Activated naive CD4-positive, alpha-beta T cell treated with Interleukin-2 at 50 U/mL for 16 hours (primary cell): ENCODE measurements at places on chromosomes 13 and 19.

DNA sequence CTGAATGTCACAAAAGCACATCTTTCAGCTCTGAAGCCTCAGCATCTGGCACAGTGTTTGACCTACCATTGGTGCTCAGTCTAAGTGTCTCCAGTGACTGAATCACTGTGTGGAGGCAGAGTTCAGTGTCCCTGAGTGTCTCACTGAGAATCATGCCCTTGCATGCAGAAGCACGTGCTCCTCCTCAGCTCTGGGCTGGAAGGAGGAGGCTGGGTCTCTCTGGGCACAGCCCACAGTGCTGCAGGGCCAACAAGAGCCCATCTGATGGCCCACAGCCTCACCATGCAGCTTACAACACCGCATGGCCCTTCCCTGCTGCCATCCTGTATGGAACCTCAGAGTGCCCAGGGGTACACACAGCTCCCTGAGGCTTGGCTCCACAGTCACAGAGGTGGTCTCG, 86.1 kb downstream of the TEX26 start:
- no peak for DNase-seq

DNA sequence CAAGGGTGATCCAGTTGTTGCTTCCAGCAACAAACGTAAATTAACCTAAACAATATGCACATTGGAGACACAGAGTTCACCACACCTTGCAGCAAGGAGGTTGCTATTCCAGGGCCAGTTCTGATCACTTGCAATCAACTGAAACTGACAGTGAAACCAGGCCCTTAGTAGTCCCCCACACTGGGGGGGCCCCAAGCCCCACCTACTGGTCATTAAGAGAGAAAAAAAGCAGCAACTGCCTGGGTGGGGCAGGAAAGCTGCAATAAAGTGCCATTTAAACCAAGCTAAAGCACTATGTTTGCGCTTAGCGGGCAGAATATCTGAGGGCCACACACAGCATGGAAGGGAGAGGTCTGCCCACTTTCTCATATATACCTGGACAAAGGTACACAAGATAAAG, 51.5 kb downstream of the ATP7B start:
- DNase-seq = no peak

DNA sequence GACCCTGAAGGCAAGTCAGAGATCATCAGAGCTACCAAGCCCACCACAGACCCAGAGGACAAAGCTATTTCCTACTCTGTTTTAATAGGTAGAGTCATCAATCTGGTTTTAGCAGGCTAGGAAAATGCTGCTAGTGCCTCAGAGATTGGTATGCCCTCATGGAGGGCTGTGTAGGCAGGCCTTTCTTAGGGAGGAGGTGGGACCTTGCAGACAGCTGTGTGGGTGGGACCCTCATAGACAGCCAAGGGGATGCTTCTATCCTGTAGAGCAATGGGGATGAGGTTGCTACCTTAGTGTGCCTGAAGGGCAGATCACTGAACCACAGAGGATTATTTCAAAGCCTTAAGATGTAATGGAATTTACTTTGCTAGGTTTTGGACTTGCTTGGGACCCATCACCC, 534.9 kb upstream of the KLF12 start:
- no peak for DNase-seq

GRCh38 chr13:95159458-95159857, 141.8 kb downstream of the ABCC4 start:
- no peak for DNase-seq

DNA sequence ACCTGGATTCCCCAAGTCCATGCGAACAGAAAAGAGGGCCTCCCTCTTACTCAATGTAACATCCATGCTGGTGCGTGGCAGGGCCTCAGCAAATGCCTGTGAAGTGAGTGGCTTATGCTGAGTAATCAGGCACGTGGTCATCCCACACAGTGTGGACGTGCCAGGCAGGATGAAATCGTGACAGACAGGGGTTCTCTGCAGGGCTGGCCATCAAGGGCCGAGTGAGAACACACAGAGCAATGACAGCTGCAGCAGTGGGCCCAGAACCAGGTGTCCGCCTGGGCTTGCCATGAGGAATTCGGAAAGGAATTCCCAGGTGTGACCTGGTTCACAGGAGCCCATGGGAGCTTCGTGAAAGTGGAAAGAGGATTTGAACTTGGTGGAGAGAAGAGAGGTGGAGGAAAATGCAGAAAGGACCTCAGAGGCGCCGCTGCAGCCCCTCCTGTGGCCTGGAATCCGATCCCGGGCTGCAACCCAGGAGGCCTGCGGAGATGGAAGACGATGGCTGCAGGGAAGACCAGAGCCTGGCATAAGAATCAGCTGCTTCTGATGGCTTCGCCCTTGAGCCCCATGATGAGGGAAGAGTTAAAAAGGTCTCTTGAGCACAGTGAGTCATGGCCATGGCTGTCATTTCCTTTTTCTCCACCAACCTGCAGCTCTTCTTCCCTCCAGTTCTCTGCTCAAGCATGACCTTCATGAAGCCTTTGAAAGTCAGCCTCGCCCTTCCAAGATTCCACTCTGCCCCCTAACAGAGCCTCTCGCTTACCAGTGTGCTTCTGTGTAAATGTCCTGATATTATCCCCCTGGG, 34.6 kb upstream of the SOX1 start:
- DNase-seq = no peak

DNA sequence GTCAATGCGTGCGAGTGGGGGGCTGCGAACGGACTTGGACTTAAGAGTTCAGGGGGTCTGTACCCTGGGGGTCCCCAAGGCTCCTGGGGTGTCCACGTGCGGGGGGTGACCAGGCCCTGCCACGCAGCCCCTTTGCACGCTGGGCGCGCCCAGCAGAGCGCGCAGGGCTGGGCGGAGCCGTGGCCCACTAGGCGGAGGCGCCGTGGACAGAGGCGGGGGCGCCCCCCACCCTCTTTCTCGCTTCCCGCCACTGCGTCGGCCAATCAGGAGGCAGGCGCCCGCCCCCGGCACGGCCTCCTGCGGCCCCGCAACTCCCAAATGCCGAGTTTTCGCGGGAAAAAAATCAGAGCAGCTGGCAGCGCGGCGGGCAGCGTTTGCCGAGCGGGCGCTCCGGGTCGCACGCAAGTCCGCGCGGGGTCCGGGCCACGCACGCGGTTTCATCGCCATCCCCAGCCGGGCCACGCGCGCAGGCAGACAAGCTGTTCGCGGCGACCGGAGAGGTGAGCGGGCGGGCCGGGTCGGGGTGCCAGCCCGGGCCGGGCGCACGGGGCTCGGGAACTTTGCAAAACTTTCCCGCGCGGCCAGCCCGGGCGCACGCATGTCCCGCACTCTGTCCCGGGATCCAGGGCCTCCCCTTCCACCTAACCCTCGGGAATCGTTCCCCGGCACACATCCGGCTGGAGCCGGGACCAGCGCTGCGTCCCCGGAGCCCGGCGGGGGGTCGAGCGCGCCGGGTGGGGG, at the start of gene UHRF1:
TSS of gene UHRF1 (plus strand) at position 346 of the 741 bp plus-strand sequence. CDS start 1,385 bp downstream, outside the sequence.
- DNase-seq = peak; percentile 47

GRCh38 chr13:36133950-36134626, 2.9 kb upstream of the DCLK1 start:
- DNase-seq = no peak

DNA sequence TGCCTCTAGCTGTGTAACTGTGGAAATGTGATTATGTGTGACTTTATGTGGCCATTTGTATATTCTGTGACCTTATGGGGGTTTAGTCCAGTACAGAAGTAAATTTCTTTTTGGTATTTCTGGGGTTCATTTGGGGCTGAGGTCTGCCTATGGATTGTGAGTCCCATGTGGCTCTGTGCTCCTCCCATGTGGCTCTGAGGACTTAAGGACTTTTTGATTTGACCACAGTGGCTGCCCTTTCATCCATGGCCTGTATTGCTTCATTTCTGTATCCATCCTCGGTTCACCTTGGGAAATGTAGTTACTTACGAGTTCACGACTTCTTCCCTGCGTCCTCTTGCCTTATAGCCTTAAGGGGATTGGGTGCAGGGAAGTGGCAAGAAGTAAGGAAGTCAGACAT, 1.0 kb downstream of the ZNF420 start:
- no peak for DNase-seq

DNA sequence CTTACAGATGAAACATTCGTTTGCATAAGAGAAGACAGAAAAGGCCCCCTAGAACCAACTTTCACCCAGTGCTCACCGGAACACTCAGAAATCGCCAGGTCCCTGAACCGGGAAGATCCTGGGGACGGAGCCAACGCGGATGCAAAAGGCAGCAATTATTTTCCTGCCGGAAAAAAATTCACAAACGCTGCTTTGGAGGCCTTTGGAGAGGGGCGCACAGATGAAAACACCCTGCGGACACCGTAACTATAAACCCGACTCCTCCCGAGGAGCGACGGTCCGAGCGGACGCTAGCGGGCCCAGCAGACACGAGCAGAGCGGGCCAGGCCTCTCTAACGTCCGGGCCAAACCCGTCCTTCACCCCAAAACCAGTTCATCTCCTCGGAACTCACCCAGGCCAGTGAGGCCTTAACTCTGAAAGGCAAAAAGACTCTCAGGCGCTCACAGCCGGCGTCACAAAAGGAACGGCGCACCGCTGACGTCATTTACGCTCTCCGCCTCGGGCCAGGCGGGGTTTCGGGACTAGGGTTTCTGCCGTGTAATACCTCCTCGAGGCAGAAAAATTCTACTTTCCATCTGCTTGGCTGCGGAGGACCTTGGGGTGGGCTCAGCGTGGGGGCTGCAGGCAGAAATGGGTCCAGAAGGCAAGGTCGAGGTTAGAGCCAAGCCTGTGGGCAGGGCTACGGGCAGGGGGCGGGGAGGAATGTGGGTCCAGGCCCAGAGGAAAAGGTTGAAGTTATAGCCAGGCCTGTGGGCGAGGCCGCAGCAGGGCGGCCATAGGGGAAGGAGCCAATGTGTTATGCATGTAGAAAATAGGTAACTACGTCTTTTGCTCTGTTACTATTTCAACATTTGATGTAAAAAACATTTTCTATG, at the start of gene ZNF426:
TSS of gene ZNF426 (minus strand) at position 463 of the 876 bp plus-strand sequence. CDS start 2,413 bp downstream, outside the sequence.
- peak; percentile 87 for DNase-seq

DNA sequence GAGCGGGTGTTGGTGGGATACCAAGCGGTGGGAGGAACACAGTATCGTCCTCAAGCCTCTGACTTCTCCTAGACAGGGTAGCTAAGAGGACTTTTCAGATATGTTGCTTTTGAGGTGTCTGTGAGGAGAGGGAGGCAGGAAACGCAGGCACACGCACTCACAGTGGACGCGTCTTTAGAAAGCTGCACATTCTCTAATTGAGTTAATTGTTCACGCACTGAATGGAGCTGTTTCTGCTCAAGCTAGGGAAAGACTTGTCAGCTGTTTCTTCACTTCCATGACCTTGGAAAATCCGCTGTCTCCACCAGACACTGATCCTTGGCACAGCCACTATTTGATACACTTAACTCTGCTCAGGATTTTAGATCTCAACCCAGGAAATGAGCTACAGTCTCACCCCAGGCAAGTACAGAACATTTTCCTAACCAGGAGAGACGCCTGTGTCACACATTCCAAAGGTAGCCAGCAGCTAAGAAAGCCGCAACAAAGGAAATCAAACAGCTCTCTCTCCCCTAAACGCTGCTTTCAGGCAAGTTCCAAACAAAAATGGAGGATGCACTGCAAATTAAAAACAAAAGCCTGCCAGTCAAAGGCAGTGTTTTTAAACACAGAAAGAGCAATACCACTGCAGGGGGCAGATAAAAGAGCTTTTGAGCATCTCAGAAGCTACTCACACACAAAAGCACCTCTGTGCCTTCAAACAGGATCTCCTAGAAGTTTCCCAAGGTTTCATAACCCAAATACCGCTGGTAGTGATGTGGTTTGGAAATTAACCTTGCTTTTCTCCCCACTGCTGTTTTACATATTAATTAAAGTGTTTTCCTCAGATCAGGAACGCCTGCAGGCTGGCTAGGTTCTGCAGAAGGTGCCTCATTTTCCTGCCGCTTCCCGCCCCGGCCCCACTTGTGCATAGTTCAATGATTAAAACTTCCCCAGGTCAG, 57.3 kb downstream of the IRS2 start:
- no peak for DNase-seq

GRCh38 chr13:63299866-63300394, 1884.3 kb upstream of the PCDH20 start:
- DNase-seq = no peak

- DNase-seq = no peak
These were observed 697.0 kb downstream of the LIG4 start for GRCh38 chr13:107518292-107518691.

DNA sequence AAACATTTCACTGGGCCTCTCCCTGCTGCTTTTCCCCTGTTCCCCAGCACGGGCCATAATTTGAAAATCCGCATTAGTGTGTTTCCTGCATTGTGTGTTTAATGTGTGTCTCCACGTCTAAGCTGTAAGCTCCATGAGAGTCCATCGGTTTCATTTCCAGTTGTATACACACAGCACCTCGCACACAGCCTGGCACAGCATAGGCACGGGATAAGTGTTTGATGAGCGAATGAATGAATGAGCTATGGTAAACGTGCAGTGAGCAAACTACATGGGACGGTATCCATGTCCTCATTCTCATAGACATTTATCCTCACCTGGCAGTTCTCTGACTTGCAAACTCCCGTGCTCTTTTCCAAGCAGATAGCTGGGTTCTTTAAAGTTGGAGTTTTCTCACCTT, 106.1 kb downstream of the RAB20 start:
- DNase-seq = no peak

DNA sequence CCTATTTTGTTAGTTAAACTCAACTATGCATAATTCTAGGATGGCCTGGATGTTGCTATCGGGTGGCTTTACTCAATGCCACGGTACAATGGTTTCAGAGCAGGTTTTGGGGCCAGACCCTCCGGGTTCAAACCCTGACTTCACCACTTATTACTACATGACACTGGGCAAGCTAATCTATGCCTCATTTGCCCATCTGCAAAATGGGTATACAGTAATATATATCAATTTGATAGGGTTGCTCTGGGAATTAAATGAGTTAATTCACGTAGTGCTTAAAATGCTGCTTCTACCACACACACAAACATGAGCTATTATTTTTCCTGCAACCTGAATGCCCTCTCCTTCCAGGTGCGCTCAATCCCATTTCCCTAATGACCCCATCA, 839 bp downstream of the ESD start:
- DNase-seq = no peak

DNA sequence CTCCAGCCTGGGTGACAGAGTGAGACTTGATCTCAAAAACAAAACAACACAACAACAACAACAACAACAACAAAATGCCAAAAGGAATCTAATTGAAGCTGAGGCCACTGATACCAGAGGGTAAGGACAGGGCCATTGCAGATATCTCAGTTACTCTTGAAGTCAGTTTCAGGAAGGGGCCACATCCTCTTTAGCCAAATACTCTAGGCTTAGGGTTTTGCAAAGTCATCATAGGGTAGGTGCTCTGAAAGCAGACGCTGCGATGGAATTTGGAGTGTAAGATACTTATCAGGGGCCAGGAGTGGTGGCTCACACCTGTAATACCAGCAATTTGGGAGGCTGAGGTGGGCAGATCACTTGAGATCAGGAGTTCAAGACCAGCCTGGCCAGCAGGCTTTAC, 46.6 kb upstream of the UBAC2 start:
- DNase-seq = no peak

- peak; percentile 72 for DNase-seq
These were observed at the start of gene SYT5 for GRCh38 chr19:55179606-55180484. TSS of gene SYT5 (minus strand) at chr19:55180289. CDS start at chr19:55179041, 1,248 bp downstream.

GRCh38 chr19:7355151-7355820, 6.5 kb downstream of the ARHGEF18 start:
- no peak for DNase-seq
